ENCODE measurements at places on chromosomes 6 and 20. TPM values are rescaled to one million over a fixed set of nuclear protein-coding genes. Genes with fewer than 3 reads are reported as not detected.

DNA sequence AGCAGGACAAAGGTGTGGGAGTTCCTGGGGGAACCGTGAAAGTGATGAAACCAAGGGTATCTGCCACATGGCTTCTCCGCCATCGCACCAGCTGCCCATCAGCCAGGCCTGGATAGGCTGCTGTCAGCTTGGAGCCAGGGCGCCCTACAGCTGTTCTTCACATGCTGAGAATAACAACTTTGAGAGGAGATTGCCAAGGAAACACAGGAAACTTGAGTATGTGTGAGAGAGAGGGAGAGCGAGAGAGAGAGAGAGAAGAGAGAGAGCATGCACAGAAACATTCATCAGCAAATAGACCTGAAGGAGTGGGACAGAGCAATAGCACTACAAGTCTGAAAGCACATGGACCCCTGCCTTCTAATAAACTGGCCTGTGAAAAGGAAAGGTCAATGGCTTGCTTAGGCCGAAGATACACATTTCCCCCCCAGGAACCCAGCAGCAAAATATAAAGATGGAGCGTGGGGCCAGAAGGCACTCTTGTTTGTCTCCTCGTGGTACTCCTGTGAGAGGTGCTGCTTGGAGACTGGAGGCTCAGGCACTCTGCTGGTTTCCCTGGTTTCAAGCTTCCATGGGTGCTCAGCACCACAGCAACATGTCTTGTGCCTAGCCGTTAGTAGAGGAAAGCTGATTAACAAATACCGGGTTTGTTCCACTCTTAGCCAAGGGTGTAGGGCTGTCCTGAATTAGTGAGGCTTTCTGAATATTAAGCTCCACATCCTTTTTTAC is 53.0 kb downstream of the SNAP25 start:
- peak; percentile 65 for DNase-seq

DNA sequence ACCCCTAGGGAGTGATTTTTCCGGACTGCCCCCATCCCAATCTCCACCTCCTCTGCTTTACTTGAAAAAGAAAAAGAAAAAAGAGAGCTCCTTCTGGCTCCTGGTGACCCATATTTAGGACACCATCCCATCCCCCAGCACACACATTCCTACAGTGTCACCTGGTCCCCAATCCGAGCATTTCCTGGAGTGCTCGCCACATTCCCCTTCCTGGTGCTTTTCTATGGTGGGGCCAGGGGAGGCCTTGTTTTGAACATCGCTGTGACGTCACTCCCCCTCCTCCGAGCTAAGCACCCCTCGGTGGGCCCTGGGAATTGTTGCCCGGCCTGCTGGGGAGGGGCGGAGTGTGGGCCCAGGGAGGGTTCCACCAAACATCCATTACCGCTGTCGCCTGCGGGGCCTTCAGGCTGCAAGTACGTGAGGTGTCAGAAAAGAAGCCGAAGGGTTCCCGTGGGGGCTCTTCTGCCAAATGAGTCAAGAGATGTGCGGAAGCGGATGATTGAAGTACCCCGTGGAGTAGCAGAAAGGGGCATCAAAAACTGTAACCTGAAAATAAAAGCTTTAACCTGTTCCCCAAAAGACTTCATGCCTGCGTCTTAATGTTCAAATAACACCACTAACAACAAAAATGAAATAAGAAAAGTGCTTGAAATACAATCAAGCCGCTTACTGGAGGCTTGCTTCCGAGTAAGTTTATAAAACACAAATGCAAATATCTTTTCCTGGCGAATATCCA is 2.8 kb upstream of the FOXC1 start:
- no peak for DNase-seq

DNA sequence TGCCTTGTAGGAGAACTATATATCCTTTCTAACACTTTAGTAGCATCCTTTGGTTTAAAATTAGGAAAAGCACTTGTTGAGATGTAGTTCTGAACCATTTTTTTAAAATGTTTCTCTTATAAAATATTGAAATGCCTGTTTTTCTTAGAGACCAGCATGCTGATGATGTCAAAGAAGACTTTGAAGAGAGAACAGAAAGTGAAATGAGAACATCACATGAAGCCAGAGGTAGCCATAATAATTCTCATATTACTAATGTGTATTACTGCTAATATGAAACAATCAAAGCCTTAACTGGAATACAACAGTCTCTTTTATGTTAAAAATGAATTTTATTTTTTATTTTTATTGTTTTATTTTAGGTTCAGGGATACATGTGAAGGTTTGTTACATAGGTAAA is 102.0 kb downstream of the SAMD3 start:
- no peak for DNase-seq

- DNase-seq, result no peak
Measured at GRCh38 chr20:37480919-37481318, 40.1 kb upstream of the NNAT start.

GRCh38 chr6:138510093-138510492 is 10.8 kb upstream of the NHSL1 start:
- no peak for DNase-seq

GRCh38 chr20:63248835-63249591 is 5.2 kb downstream of the NKAIN4 start:
- DNase-seq, result no peak

- no peak for DNase-seq
Measured at GRCh38 chr6:118886641-118887040, 7.3 kb upstream of the ASF1A start.

DNA sequence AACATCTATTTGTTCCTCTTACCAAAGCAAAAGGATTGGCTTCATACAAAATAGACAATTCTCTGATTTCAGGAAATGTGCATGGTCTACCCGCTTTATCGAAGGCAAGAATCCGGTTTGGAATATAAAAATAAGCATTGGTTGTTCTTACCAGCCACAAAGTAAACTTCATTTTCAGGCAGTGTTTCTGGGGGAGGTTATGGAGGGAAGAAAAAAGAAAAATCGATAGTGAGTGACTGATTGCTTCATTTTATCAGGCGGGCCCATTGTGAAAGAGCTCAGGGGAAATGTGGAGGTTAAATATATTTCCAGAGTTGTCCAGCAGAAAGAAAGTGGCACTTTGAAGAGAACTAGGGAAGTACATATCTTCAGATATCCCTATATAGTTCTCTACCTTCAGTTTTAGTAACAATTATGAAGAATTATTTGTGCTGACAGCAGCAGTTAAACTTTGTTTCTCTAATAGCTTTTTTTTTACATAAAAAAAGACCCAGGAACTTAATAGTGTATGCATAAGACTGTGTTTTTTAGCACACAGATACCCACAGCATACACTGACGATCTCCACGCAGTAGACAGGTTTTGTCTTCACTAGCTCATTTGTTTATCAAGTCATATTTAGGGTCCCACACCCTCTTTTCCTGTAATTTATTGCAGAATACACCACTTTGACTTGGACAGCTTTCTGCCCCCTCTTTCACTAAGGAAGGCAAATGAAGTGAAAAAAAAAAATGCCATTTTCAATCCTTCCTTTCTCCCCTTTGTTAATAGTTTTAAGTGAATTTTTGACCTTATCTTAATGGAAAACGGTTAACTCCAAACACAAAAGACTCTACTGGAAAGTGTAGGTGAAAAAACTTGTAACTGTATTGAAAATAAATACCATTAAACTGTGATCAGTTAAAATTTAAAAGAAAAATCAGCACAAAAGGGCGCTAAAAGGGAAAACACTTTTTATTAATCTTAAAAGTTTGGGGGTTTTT is 2.9 kb downstream of the POU3F2 start:
- DNase-seq, result no peak

DNA sequence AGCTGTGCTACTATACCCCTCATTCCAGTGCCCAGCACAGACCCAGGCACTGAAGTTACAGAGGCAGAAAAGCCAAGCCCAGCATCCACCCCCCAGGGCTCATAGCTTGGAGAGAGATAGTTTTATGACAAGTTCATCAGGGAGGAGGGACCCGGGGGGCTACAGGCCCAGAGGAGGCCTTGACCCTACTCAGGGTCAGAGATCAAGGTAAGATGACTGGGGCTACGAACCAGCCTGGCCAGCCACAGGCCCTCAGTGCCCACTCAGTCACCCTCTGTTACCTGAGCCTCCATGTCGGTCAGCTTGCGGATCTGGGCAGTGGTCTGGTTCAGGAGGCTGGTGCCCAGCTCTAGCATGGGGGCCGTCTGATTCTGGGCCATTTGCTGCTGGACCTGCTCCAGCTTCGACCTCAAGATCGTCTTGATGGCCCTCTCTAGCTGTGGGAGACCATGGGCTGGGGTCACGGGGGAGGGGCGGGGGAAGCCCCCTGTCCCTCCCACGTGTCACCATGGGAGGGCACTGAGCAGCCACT is 26.1 kb downstream of the ANGPT4 start:
- no peak for DNase-seq

GRCh38 chr6:165689699-165690098 is 26.7 kb upstream of the PDE10A start:
- DNase-seq, result no peak

DNA sequence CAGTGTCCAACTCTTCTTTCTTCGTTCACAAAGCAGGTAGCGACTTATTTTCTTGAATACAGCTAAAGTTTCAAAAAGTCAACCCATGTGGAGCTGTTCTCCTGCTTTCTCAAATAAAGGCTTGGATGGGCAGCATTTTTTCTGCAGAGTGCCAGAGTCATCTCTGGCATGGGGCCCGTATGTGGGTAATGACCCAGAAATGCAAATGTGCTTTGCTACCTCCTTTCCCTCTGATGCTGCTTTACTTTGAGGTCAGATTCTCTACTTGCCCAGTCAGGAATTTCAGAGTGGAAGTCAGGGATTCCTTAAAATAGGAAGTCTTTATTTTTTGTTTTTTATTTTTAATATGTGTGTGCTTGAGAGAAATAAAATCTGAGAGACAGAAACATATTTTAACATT is 4.9 kb downstream of the NKAIN2 start:
- no peak for DNase-seq

- DNase-seq, result peak; percentile 82
Measured at GRCh38 chr20:58688840-58689239, 3.8 kb upstream of the NPEPL1 start.

- DNase-seq, result peak; percentile 87
Measured at GRCh38 chr20:2840138-2840966, at the start of the genes PCED1A and VPS16. PCED1A (minus strand) TSS chr20:2840655; CDS start chr20:2839912, 743 bp downstream. VPS16 (plus strand) TSS chr20:2840745; CDS start chr20:2840775, 30 bp downstream.

DNA sequence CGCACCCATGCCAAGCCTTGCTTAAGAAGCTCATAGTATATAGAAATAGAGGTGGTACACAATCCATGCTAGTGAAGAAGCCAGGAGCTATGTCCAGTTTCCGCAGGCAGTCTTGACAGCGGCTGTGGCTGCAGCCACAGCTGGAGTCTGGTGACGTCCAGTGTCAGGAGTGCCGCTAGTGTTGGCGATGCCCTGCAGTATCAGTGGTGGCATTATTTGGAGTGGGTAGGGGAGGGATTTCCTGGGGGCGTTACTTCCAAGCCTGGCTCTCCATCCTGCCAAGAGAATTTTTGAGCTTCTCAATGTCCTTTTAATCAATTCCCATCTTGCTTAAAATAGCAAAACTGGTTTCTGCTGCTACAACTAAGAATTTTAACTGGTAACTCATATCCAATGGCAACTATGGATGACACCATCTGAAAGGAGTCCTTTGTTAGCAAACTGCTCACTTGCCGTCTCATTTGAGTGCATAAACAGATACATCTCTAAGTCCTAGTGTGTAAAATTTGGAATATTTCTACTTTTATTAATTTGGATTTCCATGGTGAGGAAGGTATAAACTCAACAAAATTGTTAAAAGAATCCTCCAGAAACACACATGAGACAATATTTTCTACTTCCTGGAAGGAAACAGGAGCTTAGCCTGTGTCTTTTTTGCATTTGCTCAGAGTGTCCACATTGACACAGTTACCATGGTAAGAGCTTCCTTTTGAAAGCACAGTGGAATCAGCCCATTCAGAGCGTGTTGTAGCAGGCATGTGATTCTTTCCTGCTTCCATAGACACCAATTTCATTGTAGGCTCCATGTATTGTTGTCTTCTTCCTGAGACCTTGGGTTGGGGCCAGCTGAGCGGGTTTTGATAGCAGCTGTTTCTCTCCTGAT is 44.6 kb upstream of the PXDC1 start:
- DNase-seq, result peak; percentile 76

GRCh38 chr20:53439616-53440015 is 154.0 kb downstream of the ZNF217 start:
- peak; percentile 53 for DNase-seq

DNA sequence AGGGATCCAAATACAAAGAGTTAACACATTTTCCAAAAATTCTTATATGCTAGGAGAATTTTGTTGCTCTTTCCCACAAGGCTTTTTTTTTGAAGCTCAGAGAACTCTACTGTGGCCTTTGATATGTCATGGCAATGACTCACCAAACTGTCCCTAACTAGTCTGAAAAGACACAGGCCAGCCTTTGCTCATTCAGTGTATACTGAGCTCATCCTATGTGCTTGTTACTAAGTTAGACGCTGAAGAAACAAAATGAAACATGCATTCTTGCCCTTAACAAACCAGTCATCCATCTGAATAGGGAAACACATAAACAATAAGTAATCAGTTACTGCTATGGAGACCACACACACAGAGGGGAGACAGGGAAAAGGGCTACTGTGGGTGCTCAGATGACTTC is 291.8 kb downstream of the FOXC1 start:
- no peak for DNase-seq

- DNase-seq, result no peak
Measured at GRCh38 chr6:19137505-19137904, 699.7 kb upstream of the ID4 start.

- DNase-seq, result peak; percentile 49
Measured at GRCh38 chr20:35146299-35146919, 727 bp downstream of the EDEM2 start.

GRCh38 chr6:28860581-28860980 is 63.2 kb downstream of the TRIM27 start:
- DNase-seq, result no peak

GRCh38 chr6:167828325-167828956 is 1.7 kb downstream of the AFDN start:
- DNase-seq, result peak; percentile 55

DNA sequence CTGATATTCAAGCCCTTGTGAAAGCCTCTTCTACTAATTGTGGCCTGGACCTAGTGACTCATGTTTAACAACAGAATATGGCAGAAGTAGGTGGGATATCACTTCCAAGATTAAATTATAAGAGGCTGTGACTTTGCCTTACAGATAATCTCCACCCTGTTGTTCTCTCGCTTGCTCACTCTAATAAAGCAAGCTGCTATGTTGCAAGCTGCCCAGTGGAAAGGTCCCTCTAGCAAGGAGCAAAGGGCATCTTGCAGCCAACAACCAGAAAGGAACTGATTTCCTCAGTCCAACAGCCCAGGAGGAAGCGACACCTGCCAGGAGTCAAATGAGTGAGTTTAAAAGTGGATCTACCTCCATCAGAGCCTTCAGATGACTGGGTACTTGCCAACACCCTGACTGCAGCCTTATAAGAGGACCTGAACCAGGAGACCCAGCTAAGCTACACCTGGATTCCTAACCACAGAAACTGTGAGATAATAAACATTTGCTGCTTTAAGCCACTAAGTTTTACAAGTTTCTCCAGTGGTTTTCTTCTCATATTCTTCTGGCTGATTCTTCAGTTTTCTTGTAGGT is 112.6 kb downstream of the FRK start:
- no peak for DNase-seq

- DNase-seq, result no peak
Measured at GRCh38 chr6:104896914-104897313, 37.2 kb upstream of the HACE1 start.

BEND3 gene
- total RNA-seq, result 3.5 TPM

PNLDC1 gene
- total RNA-seq, result 0.28 TPM

BANF2 gene
- total RNA-seq, result not detected

RSPO3 gene
- 5.5 TPM for total RNA-seq

SNX5 gene
- 66.8 TPM for total RNA-seq

LY6G5C gene
- total RNA-seq, result 3.0 TPM

SMLR1 gene
- not detected for total RNA-seq

SALL4 gene
- 0.74 TPM for total RNA-seq

SIRPB2 gene
- total RNA-seq, result 4.7 TPM

CD83 gene
- total RNA-seq, result 21.3 TPM
